ENCODE measurements at places on chromosomes 1 and 21.

DNA sequence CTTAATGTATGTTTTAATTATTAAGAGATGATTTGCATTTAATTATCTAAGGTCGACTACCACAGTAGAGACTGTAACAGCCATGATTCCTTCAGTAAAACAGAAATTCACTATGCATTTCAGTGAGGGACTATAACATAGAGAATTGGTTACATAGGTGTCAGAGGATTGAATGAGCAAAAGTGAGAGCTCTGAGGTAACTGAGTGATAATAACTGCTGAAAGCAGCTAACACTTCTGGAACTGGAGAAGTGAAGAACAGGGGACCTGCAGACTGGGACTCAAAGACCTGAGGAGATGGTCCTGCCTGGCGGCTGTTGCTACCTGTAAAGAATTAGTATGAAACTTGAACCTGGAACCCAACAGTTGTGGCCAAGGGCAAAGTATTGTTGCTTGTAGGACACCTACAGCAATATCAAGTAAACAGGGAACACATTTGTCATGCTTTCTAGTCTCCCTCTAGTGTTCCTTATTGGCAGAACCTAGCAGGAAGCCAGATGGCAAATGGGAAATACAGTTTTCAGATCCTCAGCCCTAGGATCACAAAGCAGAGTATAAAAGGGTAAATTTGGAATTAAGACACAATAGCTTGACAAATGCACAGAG, 110.6 kb downstream of the HS2ST1 start:
- DNase-seq, result peak; percentile 9

- no peak for DNase-seq
These were observed 359.4 kb upstream of the ADAMTS5 start for GRCh38 chr21:27326301-27326700.

- DNase-seq, result no peak
These were observed 77.4 kb upstream of the MROH9 start for GRCh38 chr1:170857955-170858354.

DNA sequence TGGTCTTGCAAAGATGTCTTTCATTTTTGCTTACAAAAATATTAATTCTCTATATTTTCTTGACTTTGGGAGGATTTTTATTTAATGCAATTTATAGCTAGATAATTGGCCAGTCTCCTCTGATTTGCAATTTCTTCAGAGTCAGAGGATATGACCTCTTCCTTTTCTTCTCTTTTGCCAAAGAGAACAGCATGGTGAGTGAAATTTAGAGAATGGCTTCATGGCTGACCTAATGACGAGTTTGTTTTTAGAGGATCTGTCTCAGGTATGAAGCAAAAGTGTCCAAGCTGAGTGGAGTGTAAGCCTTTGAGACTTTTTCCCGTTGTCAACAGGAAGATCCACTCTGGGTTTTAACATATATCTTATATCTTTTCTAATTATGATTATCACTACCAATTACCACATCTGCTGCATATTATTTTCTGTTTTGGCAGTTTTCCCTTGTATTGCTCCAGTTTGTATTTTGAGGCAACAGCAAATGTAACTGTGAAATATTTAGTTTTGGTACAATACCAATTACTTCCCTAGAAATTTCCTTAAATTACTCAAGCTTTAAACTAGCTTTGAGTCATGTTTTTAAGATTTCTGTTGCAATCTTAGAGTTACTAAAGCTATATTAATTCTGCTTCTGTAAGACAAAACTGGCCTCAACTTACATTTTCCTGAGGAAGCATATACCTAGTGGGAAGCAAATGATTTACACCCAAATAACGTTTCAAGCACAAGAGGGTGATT, 332.8 kb upstream of the ZRANB2 start:
- DNase-seq, result peak; percentile 30

GRCh38 chr1:31295874-31296485, 608 bp downstream of the SNRNP40 start:
- no peak for DNase-seq

GRCh38 chr1:213622365-213623063, 365.3 kb upstream of the PROX1 start:
- DNase-seq, result no peak

- DNase-seq, result no peak
These were observed 30.1 kb downstream of the PRMT2 start for GRCh38 chr21:46665566-46665965.

DNA sequence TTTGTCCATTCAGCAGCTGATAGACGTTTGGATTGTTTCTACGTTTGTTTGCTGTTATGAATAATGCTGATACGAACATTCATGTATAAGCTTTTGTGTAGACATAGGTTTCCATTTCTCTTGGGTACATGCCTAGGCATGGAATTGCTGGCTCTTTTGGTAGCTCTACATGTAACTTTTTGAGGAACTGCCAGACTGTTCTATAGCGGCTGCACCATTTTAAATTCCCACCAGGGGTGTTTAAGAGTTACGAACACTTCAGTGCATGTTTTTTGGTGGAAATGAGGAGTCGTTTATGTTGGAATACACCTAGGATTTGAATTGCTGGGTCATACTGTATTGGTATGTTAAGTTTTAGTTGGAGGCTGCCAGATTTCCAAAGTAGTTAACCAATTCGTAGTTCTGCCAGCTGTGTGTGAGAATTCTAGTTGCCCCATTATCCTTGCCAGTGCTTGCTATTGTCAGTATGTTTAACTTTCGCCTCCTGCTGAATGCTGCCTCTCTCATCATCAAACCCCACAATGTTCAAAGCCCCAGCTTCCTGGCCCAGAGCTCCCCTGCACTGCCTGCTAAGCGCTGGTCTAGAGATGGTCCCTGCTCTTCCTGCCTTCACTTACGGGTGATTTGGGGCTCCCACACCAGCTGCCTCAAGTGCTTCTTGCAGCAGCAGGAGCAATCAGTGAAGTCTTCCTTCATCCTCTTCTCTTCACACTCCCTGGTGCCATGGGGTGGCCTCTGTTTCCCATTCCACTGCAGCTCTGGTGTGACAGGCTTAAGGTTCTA, 81.0 kb downstream of the MAN1C1 start:
- DNase-seq, result no peak

GRCh38 chr1:36871146-36871971, 163.0 kb downstream of the GRIK3 start:
- no peak for DNase-seq

DNA sequence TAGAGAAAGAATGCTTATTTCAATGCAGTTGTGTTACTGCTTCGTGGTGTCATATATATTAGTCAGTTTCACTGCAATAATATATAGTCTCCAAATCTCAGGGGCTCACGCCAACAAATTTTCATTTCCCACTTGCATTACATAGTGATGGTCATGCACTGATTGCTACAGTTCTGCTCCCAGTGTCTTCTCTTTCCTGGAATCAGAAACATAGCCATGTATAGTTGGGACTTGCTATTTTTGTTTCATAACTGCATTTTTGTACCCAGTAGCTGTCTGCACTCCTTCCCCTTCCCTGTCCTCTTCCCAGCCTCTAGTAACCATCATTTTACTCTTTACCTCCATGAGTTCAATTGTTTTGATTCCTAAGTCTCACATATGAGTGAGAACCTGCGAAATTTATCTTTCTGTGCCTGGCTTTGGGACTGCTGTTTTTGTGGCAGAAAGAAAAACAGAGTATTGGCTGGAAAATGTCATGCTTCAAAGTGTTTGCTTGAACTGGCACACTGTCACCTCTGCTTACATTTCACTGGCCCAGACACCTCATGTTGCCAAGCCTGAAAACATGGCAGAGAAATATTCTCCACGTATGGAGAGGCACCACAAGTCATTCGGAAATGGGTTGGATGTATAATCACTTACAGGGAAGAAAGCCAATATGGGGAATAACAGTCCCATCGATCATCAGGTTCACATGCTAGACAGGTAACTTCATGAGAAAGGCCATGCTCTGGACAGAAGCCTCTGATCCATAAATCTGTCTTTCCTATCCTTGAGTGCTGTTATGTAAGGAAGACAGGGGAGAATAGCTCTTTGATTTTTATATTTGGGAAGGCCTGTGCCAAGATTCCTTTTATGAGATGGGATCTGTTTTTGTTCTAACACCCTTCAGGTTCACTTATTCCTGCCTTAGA, 60.4 kb upstream of the BACH1 start:
- DNase-seq, result peak; percentile 39

GRCh38 chr1:54546651-54547401, 1.2 kb upstream of the ACOT11 start:
- DNase-seq, result no peak

GRCh38 chr21:32007456-32007855, 134.6 kb downstream of the HUNK start:
- DNase-seq, result peak; percentile 83

GRCh38 chr1:29719253-29719652, 482.9 kb downstream of the PTPRU start:
- DNase-seq, result peak; percentile 11

DNA sequence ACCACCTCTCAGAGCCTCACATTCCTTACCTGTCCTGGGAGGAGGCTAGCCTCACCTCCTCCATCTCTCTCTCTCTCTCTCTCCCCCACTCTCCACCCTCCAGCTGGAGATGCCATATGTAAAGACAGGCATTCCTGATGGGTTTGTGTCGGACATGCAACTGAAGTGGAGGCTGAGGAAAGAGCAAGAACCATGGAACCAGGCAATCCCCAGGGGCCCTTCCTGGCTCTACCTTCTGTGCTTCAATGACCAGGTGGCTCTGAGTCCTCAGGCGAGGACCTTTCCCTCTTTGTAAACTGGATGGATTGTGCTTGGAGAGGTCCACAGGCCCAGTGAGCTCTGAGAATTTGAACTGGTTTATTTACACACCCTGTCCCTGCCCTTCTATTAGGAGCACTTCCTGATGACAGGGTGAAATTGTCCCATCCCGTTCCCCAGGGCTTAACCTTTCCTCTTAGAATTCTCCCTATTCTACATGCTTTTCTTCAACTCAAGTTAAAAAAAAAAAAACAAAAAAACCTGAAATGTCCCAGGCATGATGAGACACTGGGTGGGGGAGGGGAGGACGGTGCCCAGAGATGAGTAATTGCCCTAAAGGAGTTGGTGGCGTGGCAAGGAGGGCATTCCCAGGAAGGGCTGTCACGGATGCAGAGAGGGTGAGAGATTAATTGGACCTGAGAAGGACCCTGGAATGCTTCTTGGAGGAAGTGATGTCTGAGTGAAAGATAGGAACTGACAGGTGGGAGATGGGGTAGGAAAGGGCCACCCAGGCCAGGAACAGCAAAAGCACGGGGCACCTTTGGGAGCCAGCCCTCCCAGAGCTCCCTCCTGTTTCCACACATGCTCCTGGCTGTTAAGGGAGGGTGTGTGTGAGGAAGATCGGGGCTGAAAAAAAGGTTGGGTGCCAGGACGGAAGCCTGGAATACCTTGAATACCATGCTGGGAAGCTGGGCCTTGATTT, 50.2 kb upstream of the WASF2 start:
- peak; percentile 67 for DNase-seq

GRCh38 chr1:25501235-25502058, 42.0 kb upstream of the LDLRAP1 start:
- peak; percentile 41 for DNase-seq

DNA sequence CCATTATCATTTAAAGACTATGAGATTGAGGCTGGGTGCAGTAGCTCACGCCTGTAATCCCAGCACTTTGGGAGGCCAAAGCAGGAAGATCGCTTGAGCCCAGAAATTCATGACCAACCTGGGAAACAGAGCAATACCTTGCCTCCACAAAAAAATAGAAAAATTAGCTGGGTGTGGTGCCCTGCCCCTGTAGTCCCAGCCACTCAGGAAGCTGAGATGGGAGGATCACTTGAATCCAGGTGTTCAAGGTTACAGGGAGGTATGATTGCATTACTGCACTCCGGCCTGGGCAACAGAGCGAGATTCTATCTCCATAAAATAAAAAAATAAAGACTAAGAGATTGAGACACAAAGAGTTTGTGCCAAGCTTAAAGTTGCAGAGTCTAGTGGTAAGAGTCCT, 537.0 kb downstream of the DPYD start:
- no peak for DNase-seq

DNA sequence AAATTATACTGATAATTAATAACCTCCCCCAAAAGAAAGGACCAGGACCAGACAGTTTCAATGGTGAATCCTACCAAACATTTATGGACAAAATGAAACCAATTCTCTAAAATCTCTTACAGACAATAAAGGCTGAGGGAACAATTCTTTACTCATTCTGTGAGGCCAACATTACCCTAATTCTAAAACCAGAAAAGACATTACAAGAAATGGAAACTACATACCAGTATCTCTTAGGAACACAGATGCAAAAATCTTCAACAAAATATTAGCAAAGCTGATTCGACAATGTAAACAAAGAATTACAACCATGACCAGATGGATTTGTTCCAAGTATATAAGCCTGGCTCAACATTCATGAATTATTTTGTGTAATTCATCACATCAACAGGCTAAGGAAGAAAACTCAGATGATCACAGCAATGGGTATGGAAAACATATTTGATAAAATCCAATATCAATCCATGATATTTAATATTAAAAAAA, 8.6 kb downstream of the TMED5 start:
- no peak for DNase-seq

GRCh38 chr1:167881786-167882185, 32.1 kb downstream of the ADCY10 start:
- no peak for DNase-seq

DNA sequence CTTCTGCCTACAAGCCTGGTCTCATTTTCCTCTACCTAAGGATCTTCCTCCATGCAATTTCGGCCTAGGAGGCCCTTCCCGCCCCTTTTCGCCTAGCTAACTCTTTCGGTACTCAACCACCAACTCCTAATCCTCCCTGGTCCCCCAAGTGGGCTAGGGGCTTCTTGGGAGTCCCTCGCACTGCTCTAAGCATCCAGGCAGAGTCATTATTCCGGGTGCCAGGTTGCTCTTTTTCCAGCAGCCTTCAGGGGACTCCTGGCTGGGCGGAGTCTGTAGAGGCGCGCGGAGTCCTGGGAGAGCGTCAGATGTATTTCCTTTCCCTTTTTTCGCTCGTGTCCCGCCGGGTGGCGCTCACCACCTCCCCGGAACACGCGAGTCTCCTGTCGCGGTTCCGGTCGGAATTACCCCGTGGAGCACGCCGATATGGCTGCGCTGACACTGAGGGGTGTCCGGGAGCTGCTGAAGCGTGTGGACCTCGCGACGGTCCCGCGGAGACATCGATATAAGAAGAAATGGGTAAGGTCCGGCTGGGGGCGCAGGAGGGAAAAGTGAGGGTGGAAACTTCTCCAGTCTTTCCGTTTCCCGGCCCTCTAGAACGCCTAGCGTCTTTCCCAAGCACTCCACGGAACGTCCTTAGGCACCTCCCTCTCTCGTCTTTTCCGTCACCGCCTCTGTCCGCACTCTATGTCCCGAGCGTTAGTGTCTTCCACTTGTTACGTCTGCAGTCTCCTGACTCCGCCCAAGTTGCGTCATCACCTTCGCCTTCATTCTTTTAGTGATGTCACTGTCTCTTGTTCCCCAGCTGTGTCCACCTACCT, at the start of gene NSUN4:
Gene NSUN4, plus strand, starts transcription at position 404 of the 818 bp plus-strand sequence. Its CDS starts 20 bp downstream, at position 424.
- DNase-seq, result peak; percentile 75

- no peak for DNase-seq
These were observed 567.6 kb downstream of the MRPL39 start for GRCh38 chr21:25039461-25040380.

DNA sequence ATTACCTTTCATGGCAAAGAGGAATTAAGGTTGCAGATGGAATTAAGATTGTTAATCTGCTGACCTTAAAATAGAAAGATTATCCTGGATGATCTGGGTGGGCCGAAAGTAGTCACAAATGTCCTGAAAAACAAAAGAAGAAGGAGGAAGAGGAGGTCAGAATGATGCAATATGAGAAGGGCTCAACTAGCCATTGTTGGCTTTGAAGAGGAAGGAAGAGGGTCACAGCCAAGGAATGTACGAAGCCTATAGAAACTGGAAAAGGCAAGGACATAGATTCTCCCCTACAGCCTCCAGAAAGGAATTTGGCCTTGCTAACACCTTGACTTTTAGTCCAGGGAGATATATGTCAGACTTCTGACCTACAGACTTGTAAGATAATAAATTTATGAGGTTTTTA, 39.4 kb upstream of the FMOD start:
- DNase-seq, result no peak
